ENCODE measurements at places on chromosomes 2 and 18.

DNA sequence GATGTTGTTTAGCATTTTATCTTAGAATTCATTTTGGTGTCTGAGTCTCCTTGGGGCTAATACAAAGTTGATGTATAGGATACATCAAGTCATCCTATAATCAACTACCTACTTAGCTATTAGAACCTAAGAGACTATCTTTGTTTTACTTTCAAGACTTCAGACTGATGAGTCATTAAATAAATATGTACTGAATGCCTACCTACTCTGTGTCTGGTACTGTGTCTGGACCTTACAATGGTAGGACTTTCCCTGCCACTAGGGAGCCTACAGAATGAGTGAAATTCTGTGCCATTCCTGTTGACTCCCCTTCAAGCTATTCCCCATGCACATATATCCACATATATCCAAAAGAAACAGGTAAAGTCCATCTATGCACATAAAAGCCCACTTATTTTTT is 114.5 kb downstream of the ERBB4 start:
- no peak for DNase-seq

- DNase-seq, result no peak
Measured at GRCh38 chr2:201320257-201320656, 36.9 kb downstream of the FLACC1 start.

- DNase-seq, result no peak
Measured at GRCh38 chr2:69156624-69157023, 143.6 kb downstream of the ANTXR1 start.

DNA sequence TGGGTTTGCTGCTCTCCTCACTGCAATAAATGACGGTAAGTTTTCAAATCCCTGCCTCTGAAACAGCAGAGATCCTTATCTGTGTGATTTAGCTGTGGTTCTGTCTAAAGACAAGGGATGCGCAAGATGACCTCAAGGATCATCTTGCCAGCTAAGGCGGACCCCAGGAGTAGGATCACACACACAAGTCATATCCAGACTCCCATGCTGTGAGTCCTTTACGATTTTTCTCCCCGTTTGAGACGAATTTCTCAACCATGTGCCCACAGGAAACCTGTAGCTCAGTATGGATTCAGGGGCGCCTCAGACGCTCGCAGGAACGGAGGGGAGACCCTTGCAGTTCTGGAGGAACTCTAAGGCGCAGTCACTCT is 11.1 kb upstream of the DCTN1 start:
- no peak for DNase-seq

DNA sequence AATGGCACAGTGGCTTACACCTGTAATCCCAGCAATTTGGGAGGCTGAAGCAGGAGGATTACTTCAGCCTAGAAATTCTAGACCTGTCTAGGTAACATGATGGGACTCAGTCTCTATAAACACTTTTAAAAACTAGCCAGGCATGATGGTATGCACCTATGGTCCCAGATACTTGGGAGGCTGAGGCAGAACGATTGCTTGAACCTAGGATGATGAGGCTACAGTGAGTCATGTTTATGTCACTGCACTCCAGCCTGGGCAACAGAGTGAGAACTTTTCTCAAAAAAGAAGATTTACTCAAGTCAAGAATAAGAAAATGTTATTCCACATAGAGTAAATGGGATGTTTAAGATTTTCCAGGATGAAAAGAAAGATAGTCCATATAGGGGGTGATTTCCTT is 158.6 kb downstream of the HNMT start:
- DNase-seq, result no peak

DNA sequence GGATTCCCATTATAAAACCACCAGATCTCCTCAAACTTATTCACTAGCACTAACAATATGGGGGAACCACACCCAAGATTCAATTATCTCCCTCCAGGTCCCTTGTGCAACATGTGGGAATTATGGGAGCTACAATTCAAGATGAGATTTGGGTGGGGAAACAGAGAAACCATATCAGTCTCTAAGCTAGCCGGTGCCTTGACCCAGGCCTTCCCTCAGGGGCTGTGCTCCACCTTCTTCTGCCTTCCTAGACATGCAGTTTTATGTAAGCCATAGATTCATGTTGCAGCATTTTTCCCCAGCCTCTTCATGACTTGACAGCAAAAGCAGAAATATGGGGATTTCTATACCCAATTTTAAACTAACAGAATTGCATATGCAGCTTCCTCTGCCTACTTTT is 559.2 kb downstream of the TNS1 start:
- DNase-seq, result no peak

- no peak for DNase-seq
Measured at GRCh38 chr2:39737661-39738060, 41.4 kb downstream of the THUMPD2 start.

DNA sequence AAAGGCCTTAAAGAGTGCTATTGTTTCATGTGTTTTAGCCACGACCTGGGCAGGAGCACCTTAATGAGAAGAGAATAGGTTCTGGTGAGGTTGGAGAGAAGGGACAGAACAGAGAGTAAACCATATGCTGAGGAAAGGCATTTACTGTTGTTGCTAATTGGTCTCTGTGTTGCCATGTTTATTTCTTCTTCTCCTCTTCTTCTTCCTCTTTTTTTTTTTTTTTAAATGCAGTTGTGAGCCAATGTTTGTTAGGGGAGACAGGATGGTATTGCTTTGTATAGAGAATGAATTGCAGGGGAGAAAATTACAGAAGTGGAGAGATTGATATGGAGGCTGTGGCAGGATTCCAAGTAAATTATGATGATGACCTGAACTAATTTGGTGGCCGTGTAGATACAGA is 2.6 kb downstream of the SCN9A start:
- no peak for DNase-seq

GRCh38 chr2:158616480-158617000 is 159.8 kb downstream of the PKP4 start:
- DNase-seq, result no peak

DNA sequence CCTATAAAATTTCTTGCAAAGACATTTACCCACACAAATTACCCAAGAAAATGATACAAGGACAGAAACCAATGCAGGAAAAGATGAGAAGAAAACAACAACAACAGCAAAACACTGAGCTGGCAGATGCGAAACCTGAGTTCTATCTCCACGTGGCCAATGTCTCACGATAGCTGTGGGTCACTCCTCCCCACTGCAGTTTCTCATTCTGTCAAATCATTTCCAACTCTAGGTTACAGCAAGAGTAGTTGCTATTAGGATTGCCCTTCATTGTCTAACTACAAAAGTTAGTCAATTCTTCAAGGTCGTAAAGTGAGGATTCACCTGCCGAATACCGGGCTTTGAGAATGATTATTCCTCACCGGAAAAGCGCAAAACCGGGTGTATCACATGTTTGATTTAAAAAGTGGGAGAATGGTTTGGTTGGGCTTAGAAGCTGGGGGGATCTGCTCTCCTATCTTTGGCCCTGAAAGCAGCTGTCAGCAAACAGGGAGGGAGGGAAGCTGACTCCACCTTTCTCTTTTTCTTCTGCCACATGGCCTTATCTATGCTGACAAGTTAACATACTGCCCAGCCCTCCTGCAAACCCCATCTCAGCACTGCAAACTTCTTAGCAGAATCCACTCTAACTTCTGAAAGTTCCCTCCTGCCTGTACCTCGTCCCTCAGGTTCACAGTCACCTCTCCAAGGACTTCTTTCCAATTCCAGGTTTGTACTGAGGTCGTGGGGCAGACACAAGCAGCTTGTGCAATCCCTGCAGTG is 473.0 kb downstream of the SOX11 start:
- DNase-seq, result no peak

- DNase-seq, result no peak
Measured at GRCh38 chr18:8835521-8835953, 130.2 kb downstream of the MTCL1 start.

GRCh38 chr2:231323316-231323715 is 72.2 kb upstream of the B3GNT7 start:
- DNase-seq, result no peak

DNA sequence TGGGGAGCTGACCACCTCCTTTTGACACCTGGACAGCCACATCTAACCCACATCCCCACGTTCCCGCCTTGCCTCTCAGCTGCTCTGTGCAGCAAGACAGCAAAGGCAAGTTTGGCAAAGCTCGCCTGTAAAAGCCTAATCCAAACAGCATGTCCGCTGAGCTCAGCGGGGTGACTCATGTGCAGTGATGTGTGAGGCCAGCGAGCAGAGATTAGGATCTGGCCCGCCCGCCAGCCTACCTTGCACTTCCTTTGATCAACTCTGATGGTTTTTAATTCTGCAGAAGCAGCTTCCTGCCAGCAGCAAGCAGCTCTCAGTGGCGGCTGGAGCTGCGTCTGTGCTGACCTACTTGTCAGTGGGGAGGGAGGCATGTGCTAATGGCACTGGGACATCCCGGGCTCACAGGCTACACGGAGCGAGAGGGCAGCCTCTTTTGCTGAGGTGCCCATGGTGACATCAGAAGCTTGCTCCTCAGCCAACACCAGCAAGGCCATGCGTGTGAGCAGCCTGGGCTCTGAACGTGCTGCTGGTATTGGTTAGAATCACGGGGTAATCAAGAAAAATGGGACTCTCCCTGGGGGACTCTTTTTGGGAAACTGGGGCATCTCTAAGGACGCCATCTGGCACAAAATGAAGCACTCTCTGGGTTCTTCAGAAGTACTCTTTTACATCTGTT is 36.0 kb upstream of the EML4 start:
- peak; percentile 64 for DNase-seq

DNA sequence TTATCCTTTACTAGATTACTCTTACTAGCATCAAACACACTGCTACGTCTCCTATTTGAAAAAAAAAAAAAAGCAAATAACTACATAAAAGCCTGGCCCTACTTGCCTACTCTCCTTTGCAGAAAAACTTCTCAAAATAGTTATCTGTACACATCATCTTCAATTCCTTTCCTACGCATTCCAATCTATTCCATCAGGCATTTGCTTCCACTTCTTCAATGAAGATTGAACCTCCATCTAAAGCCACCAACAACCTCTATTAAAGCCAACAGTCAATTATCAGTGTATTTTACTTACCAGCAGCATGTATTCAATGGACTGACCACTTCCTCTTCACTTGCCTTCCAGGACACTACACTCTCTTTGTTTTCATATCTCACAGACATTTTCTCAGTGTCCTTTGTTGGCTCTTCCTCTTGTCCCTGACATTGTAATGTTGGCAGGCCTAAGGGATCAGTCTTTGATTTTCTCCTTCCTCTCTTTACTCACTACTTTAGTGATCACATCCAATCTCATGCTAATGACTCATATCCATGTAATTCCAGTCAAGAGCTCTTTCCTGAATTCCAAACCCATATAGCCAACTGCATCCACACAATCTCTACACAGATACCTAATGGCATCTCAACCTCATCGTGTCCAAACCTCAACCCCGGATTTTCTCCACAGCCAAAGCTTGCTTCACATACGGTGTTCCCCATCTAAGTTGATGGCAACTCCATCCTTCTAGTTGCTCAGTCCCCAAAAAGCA is 131.3 kb downstream of the CCDC148 start:
- no peak for DNase-seq

- DNase-seq, result no peak
Measured at GRCh38 chr2:45957533-45958227, 306.2 kb downstream of the PRKCE start.

- DNase-seq, result no peak
Measured at GRCh38 chr2:201827621-201828020, 21.3 kb downstream of the CDK15 start.

DNA sequence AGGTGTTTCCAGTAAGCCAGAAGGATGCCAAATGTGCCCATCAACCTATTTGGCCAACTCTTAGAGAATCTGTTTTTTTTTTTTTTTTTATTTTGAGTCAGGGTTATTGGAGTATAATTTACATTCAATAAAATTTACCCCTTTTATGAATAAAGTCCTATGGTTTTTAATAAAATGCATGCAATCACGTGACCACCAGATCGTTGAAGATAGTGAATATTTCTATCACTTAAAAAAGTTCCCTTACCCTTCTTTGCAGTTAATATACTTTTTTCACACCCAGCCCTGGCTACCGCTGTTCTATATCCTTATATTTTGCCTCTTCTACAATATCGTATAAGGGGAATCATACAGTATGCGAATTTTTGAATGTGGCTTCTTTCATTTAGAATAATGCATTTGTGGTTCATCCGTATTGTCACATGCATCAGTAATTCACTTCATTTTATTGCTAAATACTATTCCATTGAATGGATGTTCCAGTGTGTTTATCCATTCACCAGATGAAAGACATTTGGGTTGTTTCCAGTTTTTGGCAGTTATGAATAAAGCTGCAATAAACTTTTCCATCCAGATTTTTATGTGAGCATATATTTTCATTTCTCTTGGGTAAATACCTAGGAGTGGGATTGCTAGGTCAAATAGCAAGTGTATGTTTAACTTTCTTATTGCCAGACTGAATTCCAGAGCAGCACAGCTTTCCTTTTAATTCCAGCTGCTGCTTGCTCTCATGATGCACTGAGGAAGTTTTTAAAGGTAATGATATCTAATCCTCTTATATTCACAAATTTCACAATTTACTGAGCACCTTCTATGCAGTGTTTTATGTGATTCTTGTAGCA is 156.3 kb upstream of the NT5C1B start:
- no peak for DNase-seq

GRCh38 chr2:88959480-88960204 is 268.2 kb downstream of the RPIA start:
- no peak for DNase-seq

DNA sequence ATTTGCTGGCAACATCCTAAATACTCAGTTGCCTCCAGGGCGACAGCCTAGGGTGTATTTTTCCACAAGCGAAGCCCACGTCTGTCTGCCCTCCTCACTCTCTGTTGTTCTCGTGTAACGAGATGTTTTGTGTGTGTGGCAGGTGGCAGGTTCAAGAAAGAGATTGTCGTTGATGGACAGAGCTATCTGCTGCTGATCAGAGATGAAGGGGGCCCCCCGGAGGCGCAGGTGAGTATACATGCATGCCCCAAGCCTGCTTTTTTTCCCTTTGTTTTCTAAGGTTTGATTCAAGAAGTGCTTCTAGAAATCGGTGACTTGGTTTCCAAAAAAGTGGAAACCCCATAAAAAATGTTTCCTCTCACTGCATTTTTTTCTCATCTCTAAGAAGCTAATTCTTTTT is 247.0 kb downstream of the AGAP1 start:
- no peak for DNase-seq

DNA sequence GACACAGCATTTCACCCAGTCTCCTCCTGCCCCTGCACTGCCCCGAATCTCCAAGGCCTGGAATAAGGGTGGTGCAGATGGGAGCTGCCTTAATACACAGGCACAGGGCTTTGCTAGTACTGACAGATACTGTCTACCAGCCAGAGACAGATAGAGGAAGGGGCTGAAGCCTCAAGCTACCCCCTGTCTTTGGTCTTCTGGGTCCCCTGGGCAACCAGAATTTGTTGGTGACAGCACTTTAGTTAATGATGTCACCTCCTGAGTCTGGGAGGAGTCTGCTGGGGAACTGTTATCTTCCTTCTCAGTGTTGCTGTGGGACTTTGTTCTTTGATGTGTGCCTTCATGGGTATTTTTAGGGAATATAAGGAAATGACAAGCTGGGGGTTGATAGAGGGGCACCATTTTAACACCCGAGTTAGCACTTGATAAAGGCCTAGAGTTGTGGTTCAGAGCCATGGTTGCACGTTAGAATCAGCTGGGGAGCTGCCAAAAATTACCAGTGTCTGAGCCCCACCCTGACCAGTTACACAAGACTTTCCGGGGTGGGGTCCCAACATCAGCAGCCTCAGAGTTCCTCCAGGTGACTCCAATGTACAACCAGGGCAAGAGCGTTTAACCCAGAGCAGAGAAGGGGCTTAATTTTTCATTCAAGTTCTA is 136.8 kb downstream of the SMAD7 start:
- DNase-seq, result no peak

Data from stimulated activated CD4-positive, alpha-beta T cell treated with anti-CD3 and anti-CD28 coated beads, TNF-alpha, amount 100 ng/mL, for 1 hour (primary cell).